ENCODE measurements at places on chromosomes 13 and 19.

- H3K27ac ChIP-seq, result no peak overlapping the region
- H3K27me3 ChIP-seq, result no peaks in the 10 kb centered on the region
- DNase-seq, result no peak
- no peak overlapping the region for H3K4me3 ChIP-seq
Measured at GRCh38 chr13:41203810-41204209, 9.4 kb upstream of the KBTBD7 start.

GRCh38 chr19:18307271-18307681 lies 15.6 kb downstream of the LSM4 start:
- no peak overlapping the region for H3K4me3 ChIP-seq
- H3K27ac ChIP-seq, result no peak overlapping the region
- no peak for DNase-seq
- peaks cover 22% of the 10 kb centered on the region for H3K36me3 ChIP-seq
- H3K27me3 ChIP-seq, result no peaks in the 10 kb centered on the region

- no peak overlapping the region for H3K4me3 ChIP-seq
- H3K27ac ChIP-seq, result no peak overlapping the region
- no peak for DNase-seq
Measured at GRCh38 chr19:40369797-40370196, 20.2 kb downstream of the HIPK4 start.

DNA sequence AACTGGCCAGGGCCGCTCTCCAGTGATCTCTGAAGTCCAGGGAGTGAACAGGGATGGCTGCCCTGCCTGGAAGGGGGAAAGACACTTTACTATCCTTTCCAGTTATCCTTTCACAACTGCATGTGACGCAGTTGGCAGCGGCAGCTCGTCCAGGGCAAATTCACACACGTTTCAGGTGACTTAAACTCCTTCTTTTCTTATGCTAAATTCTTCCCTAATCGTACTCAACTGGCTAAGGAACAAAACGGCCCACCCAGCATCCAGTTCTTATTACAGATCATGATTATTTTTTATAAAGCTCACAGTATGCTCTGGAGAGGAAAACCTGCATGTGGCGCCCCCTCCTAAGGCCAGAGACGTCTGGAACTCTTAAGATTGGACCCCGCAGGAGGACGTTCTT lies 767.1 kb downstream of the UQCRFS1 start:
- H3K4me3 ChIP-seq, result no peak overlapping the region
- DNase-seq, result no peak
- H3K27ac ChIP-seq, result no peak overlapping the region
- no peaks in the 10 kb centered on the region for H3K27me3 ChIP-seq
- H3K36me3 ChIP-seq, result no peaks in the 10 kb centered on the region
- no peaks in the 10 kb centered on the region for H3K4me1 ChIP-seq

GRCh38 chr19:42594617-42595489 lies at the start of gene CEACAM8:
TSS of gene CEACAM8 (minus strand) at chr19:42594924. CDS start at chr19:42594828, 96 bp downstream.
- no peak within 1 kb of the TSS for H3K27ac ChIP-seq
- no peaks in the 10 kb centered on the region for H3K4me1 ChIP-seq
- H3K27me3 ChIP-seq, result no peaks in the 10 kb centered on the region
- H3K36me3 ChIP-seq, result no peaks in the 10 kb centered on the region
- H3K4me3 ChIP-seq, result no peak within 1 kb of the TSS
- DNase-seq, result no peak

DNA sequence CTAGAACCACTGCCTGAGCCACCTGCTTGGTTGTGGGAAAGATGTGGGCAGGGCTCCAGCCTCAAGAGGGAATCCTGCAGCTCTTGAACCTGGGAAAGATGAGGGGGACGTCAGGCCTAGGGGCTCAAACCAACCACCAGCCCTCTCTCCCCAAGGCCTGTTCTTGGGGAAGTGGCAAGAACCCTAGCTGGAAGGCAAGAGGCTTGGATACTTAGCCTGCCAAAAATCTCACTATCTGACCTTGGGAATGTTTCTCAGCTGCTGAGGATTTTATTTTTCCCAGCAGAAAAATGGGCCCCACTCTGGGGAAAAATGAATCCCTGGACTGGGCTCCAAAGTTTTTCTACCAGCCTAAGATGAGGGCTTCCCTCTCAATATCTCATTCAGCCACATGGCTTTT lies 4.6 kb downstream of the USHBP1 start:
- no peak overlapping the region for H3K4me3 ChIP-seq
- H3K27ac ChIP-seq, result no peak overlapping the region
- no peaks in the 10 kb centered on the region for H3K36me3 ChIP-seq
- no peaks in the 10 kb centered on the region for H3K4me1 ChIP-seq
- DNase-seq, result no peak
- no peaks in the 10 kb centered on the region for H3K27me3 ChIP-seq

Data from adrenal gland (tissue), 19 donors.